AG10803 (cell line): ENCODE measurements at places on chromosomes 1 and 21.

DNA sequence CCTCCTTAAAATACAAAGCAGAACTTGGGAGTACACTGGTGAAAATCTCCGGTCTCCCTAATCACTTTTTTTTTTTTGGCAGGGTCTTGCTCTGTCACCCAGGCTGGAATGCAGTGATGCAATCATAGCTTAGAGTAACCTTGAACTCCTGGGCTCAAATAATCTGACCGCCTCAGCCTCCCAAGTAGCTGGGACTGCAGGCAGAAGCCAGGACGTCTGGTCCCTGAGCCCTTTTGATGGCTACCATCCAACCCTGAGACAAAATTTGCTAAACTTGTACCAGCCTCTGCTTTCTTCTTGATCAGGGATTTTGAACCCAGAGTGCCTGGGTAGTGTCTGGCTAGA lies 4.1 kb downstream of the L1TD1 start:
- peak; percentile 10 for DNase-seq

GRCh38 chr1:172325531-172325930 lies 95.0 kb upstream of the C1orf105 start:
- peak; percentile 65 for DNase-seq

GRCh38 chr21:42737951-42738590 lies 84.7 kb downstream of the PDE9A start:
- no peak for DNase-seq

DNA sequence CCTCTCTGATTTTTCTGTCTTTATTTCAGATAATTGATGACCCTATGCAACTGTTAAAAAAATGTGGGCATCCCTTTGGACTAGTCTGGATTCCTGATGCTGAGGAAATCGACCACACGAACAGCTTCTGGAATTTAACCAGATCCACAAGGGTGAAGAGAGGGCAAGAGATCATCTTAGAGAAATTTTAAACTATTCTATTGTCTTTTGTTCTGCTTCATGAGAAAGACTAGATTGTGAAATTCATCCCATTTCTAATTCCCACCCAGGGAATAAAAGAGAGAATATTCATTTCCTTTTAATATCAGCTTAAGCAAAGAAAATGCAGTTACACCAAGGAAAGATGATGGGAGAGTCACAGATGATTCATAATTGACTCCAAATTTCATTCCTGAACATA lies 71.8 kb downstream of the DUSP10 start:
- DNase-seq, result peak; percentile 80

GRCh38 chr21:46129846-46130651 lies 25.3 kb downstream of the FTCD start:
- DNase-seq, result no peak

GRCh38 chr1:213371847-213372619 lies 321.0 kb downstream of the RPS6KC1 start:
- DNase-seq, result no peak

DNA sequence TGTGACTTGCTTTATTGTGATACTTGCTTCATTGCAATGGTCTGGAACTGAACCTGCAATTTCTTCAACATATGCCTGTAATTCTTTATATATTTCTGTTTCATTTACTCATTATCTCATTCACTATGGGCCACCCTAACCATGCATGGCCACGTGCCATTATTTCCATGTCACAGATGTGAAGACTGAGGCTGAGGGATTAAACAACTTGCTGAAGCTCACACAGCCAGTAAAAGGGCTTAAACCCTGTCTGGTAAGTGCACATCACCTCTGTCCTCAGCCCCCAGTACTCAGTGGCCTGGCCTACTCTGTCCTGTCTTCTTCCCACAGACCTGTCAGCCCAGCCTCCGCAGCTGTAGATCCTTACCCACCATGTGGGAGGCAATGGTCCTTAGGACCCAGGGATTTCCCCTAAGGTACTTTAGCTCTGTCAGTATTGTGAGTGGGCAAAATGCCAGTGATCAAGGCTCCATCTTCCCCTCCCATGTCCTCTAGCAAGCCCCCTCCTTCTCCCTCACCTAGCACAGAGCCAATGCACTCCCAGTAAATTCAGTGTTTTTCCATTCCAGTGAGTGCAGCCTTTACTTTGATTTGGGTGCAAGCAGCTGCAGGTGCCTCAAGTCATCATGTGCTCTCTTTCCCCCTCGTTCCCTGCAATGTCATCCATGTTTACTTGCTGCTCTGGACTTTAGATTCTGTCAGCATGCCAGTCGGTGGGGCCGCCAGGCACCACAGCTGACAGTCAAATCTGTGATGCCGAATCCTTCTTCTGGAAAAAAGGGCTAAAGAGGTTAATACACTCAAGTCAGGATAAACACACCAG lies 228.2 kb upstream of the PROX1 start:
- no peak for DNase-seq

DNA sequence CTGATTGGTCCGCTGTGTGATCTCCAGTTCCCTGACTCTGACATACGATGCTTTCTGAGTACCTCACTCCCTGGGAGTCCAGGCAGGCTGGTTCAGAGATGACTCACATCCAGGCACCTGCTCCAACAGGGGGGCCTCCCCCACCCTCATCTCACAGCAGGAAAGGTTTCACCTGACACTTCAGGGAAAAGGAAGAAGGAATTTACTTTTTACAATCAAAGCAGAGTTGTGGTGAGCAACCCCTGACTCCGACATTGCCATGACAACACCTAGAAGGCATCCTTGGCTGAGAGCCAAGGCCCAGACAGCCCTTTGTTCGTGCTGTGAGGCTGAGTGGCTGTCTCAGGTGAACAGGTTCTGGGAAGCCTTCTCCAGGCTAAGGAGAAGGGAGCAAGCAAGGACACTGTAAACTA lies 164.6 kb upstream of the GJB5 start:
- no peak for DNase-seq

GRCh38 chr1:190736971-190737590 lies 259.4 kb upstream of the BRINP3 start:
- DNase-seq, result no peak

GRCh38 chr21:20856926-20857325 lies 141.3 kb upstream of the NCAM2 start:
- no peak for DNase-seq

DNA sequence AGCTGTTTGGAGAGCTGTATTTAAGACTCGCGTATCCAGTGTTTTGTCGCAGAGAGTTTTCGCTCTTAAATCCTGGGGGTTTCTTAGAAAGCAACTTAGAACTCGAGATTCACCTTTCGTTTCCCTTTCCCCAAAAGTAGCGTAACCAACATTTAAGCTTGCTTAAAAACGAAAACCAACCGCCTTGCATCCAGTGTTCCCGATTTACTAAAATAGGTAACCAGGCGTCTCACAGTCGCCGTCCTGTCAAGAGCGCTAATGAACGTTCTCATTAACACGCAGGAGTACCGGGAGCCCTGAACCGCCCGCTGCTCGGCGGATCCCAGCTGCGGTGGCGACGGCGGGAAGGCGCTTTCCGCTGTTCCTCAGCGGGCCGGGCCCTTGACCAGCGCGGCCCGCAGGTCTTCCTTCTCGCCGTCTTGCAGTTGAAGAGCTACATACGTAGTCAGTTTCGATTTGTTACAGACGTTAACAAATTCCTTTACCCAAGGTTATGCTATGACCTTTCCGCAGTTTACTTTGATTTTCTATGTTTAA lies 1.9 kb downstream of the OLIG1 start:
- peak; percentile 3 for DNase-seq

DNA sequence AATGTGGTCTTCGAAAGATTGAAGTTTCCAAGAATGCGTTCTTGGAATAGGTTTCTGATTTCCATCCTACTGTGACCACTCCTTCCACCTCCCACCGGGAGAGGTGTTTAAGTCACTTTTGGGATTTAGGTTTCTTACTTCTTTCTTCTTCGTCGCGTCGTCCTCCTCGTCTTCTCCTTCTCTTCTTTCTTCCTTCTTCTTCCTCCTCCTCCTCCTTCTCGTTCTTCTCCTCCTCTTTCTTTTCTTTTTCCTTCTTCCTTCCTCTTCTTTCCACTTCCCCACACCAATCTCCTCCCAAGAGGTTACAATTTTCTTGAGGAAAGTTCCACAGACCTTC lies 2.1 kb downstream of the CACHD1 start:
- DNase-seq, result no peak

GRCh38 chr21:30216041-30216723 lies at the start of gene CLDN8:
CLDN8 (minus strand) TSS chr21:30216097; CDS start chr21:30215925, 172 bp downstream.
- DNase-seq, result no peak

GRCh38 chr1:69294171-69294570 lies 273.6 kb upstream of the LRRC7 start:
- DNase-seq, result no peak

- no peak for DNase-seq
These were observed 73.8 kb upstream of the ZNF678 start for GRCh38 chr1:227489572-227489971.

DNA sequence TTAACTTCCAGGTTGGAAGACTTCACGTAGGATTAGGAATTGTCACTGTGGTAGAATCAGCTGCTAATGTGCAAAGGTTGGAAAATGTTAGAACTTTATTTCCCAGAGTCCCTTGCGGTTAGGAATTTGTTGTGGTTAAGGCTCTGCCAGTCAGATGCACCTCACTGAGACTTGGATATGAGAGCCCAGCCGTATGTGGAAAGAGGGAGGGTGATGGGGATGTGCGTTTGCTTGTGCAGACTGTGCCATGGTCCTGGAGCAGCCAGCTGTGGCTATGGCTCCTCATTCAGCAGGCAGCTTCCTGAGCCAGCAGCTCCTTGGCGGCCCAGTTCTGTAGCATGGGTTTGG lies 12.5 kb downstream of the S100A10 start:
- peak; percentile 80 for DNase-seq

- no peak for DNase-seq
These were observed 31.0 kb downstream of the CC2D1B start for GRCh38 chr1:52334906-52335528.

- DNase-seq, result no peak
These were observed 5.2 kb downstream of the ALG14 start for GRCh38 chr1:95067568-95067967.

DNA sequence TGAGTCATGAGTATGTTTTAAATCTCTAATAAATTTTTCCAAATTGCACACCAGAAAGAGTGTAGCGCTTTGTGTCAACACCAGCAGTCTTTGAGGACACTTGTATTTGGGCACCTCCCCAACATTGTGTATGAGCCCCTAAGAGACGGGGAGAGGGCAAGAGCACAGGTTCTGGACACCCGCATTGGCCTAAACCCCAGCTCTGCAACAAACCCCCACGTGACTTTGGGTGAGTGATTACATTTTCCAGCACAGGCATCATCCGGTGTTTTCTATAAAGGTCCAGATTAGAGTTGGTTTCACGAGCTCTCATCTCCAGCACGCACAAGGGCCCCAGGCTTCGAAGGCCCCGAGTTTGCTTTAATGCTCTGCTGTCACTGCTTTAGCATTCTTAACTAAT lies 66.3 kb upstream of the SLC45A1 start:
- DNase-seq, result no peak

DNA sequence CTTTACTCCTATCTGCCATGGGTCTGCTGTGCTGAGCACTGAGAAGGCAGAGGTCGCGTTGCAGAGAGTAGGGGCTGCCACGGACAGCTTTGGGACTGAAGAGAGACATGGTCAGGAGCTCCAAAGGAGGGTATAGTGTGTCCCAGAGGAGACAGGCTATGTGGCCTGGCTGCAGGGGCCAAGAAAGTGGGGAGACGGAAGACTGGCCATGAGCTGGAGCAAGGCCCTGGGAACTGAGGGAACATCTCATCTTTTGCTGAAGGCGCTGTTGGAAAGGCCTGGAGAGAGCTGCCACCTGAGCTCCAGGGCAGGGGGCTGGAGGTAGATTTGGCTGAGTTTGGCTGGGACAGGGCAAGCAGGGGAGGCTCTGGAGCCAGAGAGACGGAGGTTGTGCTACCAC lies 55.8 kb upstream of the AJAP1 start:
- DNase-seq, result no peak

- peak; percentile 3 for DNase-seq
These were observed 50.5 kb downstream of the DNAJC6 start for GRCh38 chr1:65359888-65360287.

- DNase-seq, result no peak
These were observed 171.8 kb downstream of the FCRL5 start for GRCh38 chr1:157380523-157380922.

GRCh38 chr1:174242856-174243255 lies 83.5 kb downstream of the RABGAP1L start:
- DNase-seq, result no peak

GRCh38 chr1:229300099-229300757 lies 29.3 kb downstream of the RAB4A start:
- DNase-seq, result no peak

DNA sequence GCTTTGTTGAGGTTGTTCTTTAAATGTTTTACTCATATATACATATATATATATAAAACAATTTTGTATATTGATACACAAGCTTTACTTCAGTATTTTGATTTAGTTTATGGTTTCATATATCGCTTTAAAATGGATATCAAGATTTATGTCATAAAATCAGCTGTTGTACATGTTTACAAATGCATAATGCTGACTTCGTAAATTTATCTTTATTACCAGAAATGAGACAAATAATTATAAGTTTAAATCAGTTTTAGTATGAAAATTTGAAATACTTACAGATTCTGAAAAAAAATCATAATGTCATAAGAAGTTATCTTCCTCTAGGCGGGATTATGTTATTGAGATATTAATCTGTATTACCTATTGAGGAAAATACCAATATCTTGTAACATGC lies 6.9 kb downstream of the STXBP3 start:
- no peak for DNase-seq

DNA sequence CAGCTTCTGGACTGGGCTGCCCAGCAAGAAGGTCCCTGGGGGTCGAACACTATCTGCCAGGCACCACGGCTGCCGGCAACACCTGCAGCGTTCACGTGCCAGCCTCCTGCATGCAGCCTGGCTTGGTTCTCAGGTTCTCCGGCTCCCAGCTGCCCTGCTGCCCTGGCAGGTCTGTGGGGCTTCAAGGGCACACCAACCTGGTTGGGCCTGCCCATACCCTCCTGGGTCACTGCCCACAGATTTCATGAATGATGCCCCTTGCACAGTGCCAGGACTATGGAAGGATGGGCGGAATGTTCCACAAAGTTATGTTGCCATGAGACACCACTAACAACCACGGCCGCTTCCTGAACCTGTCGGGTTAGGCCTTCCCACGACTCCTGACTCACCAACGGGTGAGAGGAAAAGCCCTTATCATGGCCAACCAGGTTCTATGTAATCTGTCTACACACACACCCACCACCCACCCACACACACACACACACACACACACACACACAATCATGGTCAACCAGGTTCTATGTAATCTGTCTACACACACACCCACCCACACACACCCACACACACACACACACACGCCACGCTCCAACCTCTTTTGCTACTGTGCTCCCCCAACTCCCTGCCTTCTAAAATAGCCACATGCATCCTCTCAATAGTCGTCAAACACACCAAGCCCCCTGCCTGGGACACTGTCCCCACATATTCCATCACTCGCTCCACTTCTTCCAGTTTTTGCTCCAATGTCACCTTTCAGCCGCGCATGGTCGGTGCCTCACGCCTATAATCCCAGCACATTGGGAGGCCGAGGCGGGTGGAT lies 32.2 kb downstream of the HSPG2 start:
- peak; percentile 83 for DNase-seq

DNA sequence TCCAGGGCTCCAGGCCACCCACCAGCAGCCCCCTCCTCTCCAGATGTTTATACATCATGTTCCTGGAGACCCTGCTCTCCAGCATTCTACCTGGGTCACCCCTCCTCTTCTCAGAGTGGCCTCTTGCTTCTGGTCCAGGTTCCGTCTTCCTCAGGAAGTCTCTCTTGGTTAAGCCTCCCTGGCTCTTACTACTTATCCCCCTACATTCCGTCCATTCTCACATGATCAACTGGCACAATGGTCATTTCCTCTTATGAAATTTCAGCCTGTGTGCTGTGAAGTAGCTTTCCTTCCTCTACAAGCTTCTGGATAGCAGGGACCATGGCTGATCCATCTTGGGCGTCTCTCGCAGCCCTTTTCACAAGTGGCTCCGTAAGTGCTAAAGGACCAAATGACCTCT lies 33.9 kb upstream of the ATP2B4 start:
- peak; percentile 74 for DNase-seq
